ENCODE measurements at places on chromosomes 16 and 17.

DNA sequence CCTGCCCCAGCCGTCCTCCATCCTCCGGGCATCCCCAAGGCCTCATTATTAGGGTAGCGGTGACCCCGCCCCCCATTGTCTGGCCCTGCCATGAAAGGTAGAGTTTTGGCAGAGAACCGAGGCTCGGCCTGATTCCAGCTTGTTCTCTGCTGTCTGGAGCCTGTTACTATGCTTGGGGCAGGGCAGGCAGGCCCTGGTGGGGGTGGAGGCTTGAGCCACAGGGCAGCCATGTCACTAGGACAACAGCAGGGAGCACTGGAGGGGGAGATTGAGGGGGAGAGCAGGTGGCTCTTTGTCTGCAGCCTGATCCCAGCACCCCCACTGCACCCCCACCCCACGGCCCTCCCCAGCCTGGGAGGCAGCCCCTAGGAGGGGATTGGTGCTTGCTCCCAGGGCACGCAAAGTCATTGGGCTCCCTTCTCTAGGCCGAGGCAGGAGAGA is 15.4 kb downstream of the RHBDL3 start:
- no peak for DNase-seq

DNA sequence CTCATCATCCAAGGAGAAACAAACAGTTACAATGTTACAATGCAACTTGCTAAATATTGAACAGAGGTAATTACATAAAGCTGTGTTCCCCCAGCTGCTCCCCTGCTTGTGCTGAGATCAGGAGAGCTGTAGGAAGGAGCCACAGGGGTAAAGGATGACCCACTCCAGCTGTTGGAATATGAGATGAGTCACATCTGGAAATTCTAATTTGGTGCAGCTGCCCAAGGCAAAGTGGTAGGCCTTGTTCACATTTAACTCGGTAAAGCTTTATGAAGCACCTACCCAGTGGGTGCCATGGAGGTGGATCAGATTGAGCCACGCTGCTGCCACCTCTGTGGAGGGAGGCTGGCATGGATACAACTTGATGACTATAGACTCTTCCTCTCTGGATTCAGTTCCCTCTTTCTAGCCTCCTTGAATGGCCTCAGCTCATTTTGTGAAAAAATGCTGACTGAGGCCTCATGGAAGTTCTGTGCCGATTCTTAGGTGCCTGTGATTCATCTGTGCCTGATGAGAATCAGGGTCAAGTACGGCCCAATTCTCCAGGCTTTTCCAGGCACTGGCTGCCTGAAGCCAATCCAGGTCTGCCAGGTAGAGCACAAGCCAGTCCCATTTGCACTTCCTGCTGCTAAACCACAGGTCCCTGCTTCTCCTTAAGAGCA is 7.4 kb downstream of the ZNF689 start:
- DNase-seq, result no peak

GRCh38 chr16:813916-814412 is 13.4 kb upstream of the GNG13 start:
- DNase-seq, result no peak

DNA sequence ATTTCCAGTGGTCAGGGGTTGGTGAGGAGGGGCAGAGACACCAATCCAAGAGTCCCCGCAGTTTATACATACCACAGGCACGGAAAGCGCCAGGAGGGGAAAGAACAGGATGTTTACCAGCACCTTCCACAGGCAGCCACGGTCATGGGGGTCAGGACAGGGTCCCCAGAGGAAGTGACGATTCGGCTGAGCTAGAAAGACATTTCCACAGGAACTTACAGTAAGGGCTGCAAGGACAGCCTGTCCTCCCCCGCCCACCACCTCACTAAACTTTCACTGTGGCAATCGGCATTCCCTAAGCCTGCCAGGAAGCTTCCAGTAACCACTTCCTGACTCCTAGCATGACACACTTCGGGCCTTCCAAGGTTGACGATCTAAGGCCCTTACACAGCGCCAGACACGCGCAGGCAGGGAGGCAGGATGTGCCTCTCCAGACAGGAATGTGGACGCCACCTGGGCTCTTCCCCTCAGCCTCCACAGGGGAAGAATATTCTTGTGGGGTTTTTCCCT is 1.2 kb upstream of the MT2A start:
- no peak for DNase-seq

Data from stimulated activated CD4-positive, alpha-beta T cell treated with anti-CD3 and anti-CD28 coated beads, TNF-alpha, amount 100 ng/mL, for 48 hours (primary cell).